ENCODE measurements at places on chromosomes 2 and 18.

GRCh38 chr18:2855560-2856350 lies 8.9 kb downstream of the EMILIN2 start:
- H3K4me3 ChIP-seq = no peak overlapping the region
- no peaks in the 10 kb centered on the region for H3K36me3 ChIP-seq
- H3K27me3 ChIP-seq = peaks cover 11% of the 10 kb centered on the region
- H3K4me1 ChIP-seq = no peaks in the 10 kb centered on the region
- no peak for DNase-seq

- no peaks in the 10 kb centered on the region for H3K4me1 ChIP-seq
- H3K27me3 ChIP-seq = no peaks in the 10 kb centered on the region
- no peak overlapping the region for H3K4me3 ChIP-seq
- peak; percentile 17 for DNase-seq
- H3K36me3 ChIP-seq = no peaks in the 10 kb centered on the region
- no peak overlapping the region for H3K27ac ChIP-seq
Measured at GRCh38 chr2:138600732-138601457, 99.3 kb downstream of the SPOPL start.

DNA sequence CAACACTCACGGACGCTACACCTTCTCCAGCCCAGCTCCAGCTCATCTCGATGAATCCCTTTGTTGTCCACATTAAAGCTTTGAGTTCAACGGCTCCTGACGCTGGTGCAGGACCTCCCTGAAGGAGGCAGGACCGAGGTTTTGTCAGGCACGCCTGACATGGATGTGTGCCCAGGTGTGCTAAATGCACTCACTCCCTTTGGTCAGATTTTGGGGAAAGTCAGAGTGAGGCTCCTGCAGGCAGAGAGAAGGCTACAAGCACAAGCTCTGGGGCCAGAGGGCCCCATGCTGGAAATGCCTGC lies 78.6 kb downstream of the NDUFA10 start:
- no peak for DNase-seq
- peaks cover 2% of the 10 kb centered on the region for H3K36me3 ChIP-seq
- H3K4me3 ChIP-seq = no peak overlapping the region
- H3K4me1 ChIP-seq = no peaks in the 10 kb centered on the region

GRCh38 chr18:35851286-35851970 lies 121.1 kb upstream of the RMP24 start:
- no peak for DNase-seq
- no peak overlapping the region for H3K4me3 ChIP-seq
- no peaks in the 10 kb centered on the region for H3K36me3 ChIP-seq
- H3K27ac ChIP-seq = no peak overlapping the region

DNA sequence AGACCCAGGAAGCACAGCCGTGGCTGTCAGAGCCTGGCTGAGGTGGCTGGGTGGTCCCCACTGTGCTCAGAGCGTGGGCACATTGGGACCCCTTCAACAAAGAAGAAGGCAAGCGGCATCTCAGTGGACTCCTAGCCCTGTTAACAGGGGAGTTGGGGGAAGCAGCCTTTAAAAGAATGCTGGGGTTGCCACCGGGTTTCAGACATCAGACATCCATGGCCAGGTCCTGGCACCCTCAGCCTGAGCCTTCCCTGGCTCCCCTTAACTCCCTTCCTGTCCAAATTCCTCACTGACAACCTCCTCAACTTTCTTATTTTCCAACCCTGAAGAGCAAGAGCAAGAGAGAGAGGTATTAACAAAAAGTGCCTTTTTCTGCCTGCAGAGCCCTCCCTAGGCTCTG lies 24.8 kb upstream of the GNAL start:
- H3K36me3 ChIP-seq = no peaks in the 10 kb centered on the region
- H3K27ac ChIP-seq = no peak overlapping the region
- no peaks in the 10 kb centered on the region for H3K4me1 ChIP-seq
- H3K4me3 ChIP-seq = no peak overlapping the region
- H3K27me3 ChIP-seq = peaks cover 37% of the 10 kb centered on the region

DNA sequence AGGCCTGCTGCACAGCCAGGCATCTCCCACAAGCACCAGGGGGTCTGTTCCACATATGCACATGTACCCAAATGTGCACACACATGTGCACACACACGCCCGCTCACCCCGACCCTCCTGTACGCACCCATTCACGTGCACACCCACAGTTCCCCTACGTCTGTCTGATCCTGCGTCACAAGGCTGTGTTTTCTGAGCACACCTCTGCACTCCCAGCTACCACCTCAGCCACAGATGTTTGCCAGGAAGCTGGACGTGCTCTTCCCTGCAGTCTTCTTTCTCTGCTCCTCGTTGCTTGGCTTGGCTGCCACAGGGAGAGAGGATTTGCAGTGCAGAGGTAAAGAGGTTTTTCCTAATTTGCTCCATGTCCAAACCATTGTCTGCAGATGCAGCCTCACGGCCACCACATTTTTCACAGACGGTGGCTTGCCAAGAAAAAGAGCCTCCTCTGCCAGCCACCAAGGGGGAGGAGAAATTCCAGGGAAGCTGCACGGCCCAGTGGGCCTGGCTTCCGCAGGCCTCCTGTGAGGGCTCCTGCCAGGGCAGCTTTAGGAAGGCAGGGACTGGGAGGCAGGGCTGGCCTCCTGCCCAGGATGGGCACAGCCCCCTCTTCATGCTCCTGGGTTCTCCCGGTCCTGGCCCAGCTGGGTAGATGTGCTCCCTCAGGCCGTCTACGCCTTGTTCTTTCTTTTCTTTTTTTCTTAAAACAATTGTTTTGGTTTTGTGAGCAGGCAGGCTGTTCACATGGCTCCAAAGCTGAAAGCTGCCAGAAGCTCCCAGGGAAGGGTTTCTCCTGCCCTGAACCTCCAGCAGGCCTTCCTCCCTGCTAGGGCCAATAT lies 29.3 kb upstream of the HS6ST1 start:
- no peak overlapping the region for H3K4me3 ChIP-seq
- no peaks in the 10 kb centered on the region for H3K27me3 ChIP-seq
- peaks cover 10% of the 10 kb centered on the region for H3K4me1 ChIP-seq
- no peaks in the 10 kb centered on the region for H3K36me3 ChIP-seq

GRCh38 chr18:72601944-72602343 lies 57.8 kb upstream of the CBLN2 start:
- no peaks in the 10 kb centered on the region for H3K4me1 ChIP-seq
- H3K4me3 ChIP-seq = no peak overlapping the region
- H3K27me3 ChIP-seq = no peaks in the 10 kb centered on the region
- H3K27ac ChIP-seq = no peak overlapping the region

- no peaks in the 10 kb centered on the region for H3K27me3 ChIP-seq
- H3K36me3 ChIP-seq = peaks cover 22% of the 10 kb centered on the region
- peak overlapping the region; percentile 99 for H3K4me3 ChIP-seq
- H3K27ac ChIP-seq = peak overlapping the region; percentile 65
Measured at GRCh38 chr2:85601771-85602475, 575 bp downstream of the TMEM150A start.

DNA sequence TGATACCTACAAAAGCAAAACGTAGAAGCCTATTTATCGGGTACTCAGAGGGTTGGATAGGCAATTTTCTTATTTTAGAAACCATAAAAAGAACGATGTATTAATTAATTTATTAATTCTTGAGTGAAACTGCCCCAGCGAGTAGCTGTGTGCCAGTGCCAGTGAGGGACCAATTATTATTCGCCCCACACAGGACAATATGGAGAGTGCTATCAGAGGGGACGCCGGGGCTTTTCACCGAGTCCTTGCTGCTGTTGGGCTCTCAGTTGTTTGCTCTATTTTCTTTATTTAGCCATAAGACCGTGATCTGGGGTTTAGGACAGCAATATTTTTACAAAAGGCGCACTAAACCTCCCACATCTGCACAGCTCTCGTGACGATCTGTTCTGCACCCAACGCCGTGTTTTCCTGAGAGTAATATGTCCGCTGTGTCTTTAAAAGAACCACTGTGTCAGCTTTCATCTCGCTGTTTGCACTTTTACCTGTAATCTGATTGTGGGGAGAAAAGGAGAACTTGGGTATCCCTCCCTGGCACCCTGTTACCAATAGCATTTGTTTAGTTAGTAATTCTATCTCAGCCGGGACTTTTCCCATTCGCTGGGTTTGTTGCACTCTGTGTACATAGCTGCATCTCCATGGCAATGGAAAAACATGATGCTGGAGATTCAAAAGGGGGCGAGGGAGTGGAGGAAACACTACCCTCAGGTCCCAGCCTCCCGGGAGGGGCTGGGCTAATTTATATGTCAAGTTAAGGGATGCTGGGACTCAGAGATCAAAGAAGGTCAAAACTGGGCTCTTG lies 30.1 kb upstream of the ZNF516 start:
- H3K4me3 ChIP-seq = peak overlapping the region; percentile 52
- peaks cover 5% of the 10 kb centered on the region for H3K4me1 ChIP-seq
- no peaks in the 10 kb centered on the region for H3K36me3 ChIP-seq
- peak; percentile 68 for DNase-seq
- H3K27ac ChIP-seq = no peak overlapping the region
- no peaks in the 10 kb centered on the region for H3K27me3 ChIP-seq

GRCh38 chr2:86818957-86819356 lies 28.2 kb upstream of the CD8A start:
- H3K4me3 ChIP-seq = no peak overlapping the region
- H3K27ac ChIP-seq = no peak overlapping the region
- peaks cover 7% of the 10 kb centered on the region for H3K27me3 ChIP-seq
- DNase-seq = no peak
- H3K4me1 ChIP-seq = no peaks in the 10 kb centered on the region
- H3K36me3 ChIP-seq = no peaks in the 10 kb centered on the region

Data from IMR-90 (cell line).